M059J (cell line): ENCODE measurements at places on chromosomes 2 and 18.

- no peak for DNase-seq
Measured at GRCh38 chr2:168494190-168494711, 38.2 kb downstream of the CERS6 start.

DNA sequence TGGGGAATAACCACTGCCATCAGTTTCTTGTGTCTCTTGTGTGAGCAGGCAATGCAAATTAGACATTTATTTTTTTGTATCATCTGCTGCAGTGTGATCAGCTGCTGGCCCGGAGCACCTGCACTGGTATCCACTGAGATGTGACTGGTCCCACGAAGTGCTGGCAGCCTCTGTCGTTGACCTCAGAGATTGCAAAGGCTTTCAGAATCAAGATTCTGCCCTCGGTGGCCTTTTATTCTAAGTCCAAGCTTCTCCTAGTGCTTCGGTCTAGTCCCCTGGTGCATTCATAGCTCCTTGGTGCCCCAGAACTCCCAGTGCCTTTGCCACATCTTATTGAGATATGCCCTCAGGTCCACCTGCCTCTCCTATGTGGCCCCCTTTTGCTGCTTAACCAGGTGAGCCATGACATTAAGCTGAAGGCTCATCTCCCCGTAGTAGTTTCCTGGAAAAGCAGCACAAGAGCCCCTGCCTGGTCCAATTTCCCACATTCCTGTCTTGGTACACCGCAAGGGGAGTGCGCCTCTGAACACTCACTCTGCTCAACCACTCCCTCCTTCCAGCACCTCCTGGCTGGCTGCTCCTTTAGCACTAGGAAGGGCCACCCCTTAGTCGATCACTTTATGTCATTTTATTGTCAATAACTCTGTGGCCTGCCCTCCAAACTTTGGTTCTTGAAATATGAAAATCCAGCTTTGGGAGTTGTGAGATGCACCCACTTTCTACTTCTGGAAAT lies 27.1 kb upstream of the MARCO start:
- DNase-seq, result no peak

DNA sequence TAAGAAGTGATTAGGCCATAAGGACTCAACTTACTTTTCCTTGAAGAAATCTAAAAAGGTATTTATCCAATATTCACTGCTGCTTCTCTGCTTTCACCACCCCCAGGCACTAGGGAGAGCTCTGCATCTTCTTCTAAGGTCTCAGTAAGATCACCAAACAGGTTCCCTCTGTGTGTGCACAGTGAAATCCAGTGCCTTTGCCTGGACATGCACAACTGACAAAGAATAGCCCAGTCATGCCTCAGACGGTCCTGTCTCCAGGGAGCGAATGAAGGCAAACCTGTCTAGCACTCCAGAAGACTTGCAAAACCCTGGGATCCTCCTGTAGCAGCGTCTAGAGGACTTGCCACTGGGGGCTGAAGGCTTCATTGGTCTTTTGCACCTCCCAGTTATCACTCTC lies 344.5 kb upstream of the LRATD1 start:
- no peak for DNase-seq

- peak; percentile 33 for DNase-seq
Measured at GRCh38 chr2:101698014-101698843, 722 bp downstream of the MAP4K4 start.

DNA sequence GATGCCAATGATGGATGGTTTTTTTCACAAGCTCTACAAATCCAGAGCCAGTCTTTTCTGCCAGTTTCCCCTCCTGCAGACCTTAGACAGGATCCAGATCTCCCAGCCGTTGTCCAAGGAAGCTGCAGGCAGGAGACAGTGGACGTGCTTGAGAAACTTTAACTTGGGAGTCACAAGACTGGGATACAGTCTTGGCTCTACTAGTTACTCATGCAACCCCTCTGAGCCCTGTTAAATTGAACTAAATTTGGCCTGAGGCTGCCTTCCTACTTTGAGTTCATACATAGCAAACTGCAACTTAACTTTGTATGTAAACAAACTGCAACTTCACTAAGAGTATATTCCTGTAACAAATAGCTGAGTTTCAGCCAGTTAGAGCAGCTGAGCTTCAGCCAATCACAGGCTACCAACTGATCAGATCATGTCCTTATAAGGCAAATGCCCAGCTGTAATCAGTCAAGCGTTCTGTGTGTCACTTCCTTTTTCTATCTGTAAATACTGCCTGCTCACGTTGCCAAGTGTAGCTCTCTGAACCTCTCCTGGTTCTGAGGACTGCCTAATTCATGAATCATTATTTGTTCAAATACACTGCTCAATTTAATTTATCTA lies 140.9 kb downstream of the CAPN13 start:
- peak; percentile 98 for DNase-seq

DNA sequence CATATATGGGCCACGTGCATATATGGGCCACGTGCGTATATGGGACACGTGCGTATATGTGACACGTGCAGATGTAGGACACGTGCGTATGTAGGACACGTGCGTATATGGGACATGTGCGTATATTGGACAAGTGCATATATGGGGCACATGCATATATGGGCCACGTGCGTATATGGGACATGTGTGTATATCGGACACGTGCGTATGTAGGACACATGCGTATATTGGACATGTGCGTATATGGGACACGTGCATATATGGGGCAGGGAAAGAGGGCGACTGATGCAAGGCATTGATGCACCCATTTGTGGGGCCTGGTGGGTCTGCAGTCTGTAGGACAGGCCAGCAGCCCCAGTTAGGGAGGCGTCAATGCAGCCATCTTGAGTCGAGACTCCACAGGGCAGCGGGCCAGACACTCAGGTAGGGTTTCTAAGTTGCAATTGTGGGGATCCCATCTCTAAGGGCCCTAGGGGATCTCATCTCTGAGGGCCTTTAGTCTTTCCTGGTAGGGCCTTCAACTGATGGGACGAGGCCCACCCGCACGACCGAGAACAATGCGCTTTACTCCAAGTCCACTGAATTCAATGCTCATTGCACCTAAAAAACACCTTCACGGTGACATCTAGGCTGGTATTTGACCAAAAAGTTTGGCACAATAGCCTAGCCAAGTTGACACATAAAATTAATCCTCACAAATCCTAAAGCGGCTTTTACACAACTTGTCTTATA lies 92.3 kb upstream of the ZNF516 start:
- DNase-seq, result no peak

GRCh38 chr18:41548521-41549260 lies 406.3 kb upstream of the PIK3C3 start:
- no peak for DNase-seq
